ENCODE measurements at places on chromosomes 4 and X.

- no peak for DNase-seq
Measured at GRCh38 chrX:80812176-80812575, 2.5 kb upstream of the BRWD3 start.

GRCh38 chr4:85475631-85476233 lies 782 bp downstream of the ARHGAP24 start:
- no peak for DNase-seq

- DNase-seq, result no peak
Measured at GRCh38 chr4:111405989-111406388, 739.3 kb upstream of the FAM241A start.

- peak; percentile 31 for DNase-seq
Measured at GRCh38 chr4:44629280-44629866, 22.1 kb downstream of the YIPF7 start.

- DNase-seq, result no peak
Measured at GRCh38 chr4:148730766-148731165, 288.6 kb upstream of the NR3C2 start.

- DNase-seq, result peak; percentile 93
Measured at GRCh38 chrX:53073115-53073586, 9.0 kb upstream of the TSPYL2 start.

- no peak for DNase-seq
Measured at GRCh38 chr4:18754180-18754579, 732.6 kb upstream of the LCORL start.

- no peak for DNase-seq
Measured at GRCh38 chr4:123191728-123192127, 204.9 kb upstream of the SPRY1 start.

DNA sequence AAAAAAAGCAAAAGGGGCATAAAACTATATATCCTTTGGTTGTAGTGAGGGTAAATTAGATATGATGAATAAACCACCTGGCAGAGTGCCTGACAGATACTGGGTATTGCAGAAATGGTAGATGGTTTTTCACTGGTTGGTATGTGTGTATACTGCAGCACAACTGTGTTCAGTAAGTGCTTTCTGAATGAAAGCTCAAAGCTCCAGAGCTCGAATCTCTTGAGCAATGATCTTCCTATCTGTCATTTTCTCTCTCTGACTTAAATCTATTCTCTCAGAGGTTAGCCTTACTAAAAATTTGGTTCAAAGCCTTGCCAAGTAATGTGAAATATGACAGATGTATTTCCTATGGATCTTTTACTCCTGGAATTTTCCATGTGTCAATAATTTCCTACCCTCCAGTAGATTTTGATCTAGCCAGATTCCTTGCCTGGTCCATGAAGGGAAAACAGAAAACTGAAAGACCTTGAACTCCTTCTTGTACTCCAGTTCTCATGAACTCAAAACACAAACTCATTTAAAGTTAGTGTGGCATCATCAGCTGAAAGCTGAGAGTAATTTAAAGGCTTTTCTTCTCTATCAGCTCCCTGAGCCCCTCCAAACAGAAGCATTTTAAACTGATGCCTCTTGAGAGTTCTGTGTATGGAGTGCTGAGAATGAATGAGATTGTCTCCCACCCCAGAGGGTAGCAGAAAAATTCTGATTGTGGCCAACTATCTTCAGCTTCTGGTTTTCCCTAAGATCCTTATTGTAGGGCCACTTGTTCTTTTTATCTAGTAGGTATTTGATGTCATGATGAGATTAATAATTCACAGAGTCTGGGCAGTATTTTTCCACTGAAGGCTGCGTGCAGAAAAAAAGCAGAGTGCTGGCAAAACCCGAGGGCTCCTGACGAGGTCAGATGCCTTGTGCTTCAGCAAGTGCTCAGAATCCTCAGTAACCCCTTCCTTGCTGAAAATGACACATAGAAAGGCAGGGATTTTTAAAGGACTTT lies 363.4 kb upstream of the BOD1L1 start:
- DNase-seq, result no peak

- no peak for DNase-seq
Measured at GRCh38 chrX:120446498-120446897, 22.6 kb downstream of the LAMP2 start.

DNA sequence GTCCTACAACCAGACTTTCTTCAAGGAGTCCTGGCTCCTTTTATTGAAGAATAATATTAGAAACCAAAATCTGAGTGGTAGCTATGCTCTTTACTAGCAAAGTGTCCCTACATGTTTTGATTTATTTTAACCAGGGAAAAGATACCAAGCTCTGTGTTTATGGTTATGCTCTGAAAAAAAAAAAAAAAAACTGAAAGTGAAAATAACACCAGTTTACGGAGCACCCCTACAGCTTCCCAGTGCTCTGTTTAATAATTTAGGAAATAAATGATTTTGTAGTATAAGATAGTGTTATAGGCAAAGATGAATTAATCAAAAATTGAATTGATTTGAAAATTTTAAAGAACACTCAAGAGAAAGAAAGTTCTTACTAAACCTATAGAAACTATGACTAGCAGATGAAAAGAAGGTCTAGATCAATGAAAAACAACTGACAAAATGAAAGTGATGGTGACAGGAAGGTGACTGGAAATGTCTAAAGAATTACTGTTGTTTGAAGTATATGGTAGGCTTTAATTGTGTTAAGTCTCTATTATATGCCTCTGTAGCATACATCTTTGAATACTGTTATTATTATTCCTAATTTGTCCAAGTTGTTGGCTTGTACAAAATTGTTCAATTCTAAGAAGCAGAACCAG lies 1698.4 kb upstream of the PCDH10 start:
- no peak for DNase-seq

DNA sequence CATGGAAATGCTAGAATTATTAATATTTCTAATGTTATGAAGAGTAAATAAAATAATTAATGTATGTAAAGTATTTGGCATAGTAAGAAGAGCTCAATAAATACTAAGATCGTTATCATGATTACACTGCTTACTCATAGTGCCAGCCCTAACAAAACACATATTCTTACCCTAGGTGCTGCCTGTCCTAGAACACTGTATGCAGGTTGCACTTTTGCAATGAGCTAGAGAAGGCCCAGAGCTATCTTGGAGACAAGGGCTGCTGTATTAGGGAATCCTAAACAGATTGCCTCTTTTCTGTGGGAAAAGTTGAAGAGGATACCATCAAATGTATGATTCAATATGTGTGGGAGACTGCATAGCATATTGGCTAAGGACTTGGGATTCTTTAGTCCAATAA lies 48.0 kb upstream of the TMEM164 start:
- DNase-seq, result no peak

DNA sequence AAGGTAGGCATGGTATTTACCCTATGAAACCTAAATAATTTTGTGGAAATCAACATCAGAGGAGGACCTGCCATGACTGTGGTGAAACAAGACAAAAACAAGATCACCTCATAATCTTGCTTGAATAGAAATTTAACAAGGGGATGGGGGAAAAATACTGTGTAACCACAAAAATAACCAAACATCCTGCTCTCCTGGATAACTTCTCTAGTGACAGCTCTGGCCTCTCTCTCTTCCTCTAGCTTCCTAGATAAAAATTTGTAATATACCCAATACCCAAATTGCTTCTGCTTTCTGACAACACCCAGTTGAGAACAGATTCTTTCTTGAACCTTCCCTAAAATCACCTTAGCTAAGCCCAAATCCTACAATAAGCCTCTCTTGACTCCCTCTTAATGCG lies 11.9 kb upstream of the TIGD2 start:
- no peak for DNase-seq

- no peak for DNase-seq
Measured at GRCh38 chr4:147220833-147221232, 260.1 kb upstream of the EDNRA start.

- peak; percentile 4 for DNase-seq
Measured at GRCh38 chrX:110847334-110847733, 51.7 kb upstream of the CHRDL1 start.

GRCh38 chr4:179692222-179692621 lies 2250.0 kb upstream of the AGA start:
- DNase-seq, result no peak

- DNase-seq, result no peak
Measured at GRCh38 chr4:16772366-16772850, 126.0 kb downstream of the LDB2 start.

GRCh38 chrX:31334997-31335396 lies 263.2 kb upstream of the FTHL17 start:
- no peak for DNase-seq

GRCh38 chr4:92307181-92307580 lies 3.4 kb downstream of the GRID2 start:
- no peak for DNase-seq

GRCh38 chrX:9312922-9313867 lies 151.7 kb upstream of the TBL1X start:
- peak; percentile 9 for DNase-seq

GRCh38 chr4:6446538-6447451 lies 25.6 kb downstream of the PPP2R2C start:
- no peak for DNase-seq

- no peak for DNase-seq
Measured at GRCh38 chr4:32142075-32142474, 1421.9 kb downstream of the PCDH7 start.
